Muscle of leg (tissue), 16 donors: ENCODE measurements at places on chromosomes 2 and 18.

GRCh38 chr2:220277445-220277975 lies 650.1 kb downstream of the SLC4A3 start:
- peak; percentile 96 for DNase-seq

GRCh38 chr2:167380555-167380954 lies 492.3 kb downstream of the XIRP2 start:
- no peak for DNase-seq

- peak; percentile 87 for DNase-seq
Observed at GRCh38 chr18:23225503-23225902, 90.2 kb downstream of the CABLES1 start.

GRCh38 chr2:177164131-177164530 lies 48.5 kb upstream of the HNRNPA3 start:
- no peak for DNase-seq

GRCh38 chr2:80530442-80531064 lies 226.0 kb upstream of the LRRTM1 start:
- DNase-seq, result no peak

DNA sequence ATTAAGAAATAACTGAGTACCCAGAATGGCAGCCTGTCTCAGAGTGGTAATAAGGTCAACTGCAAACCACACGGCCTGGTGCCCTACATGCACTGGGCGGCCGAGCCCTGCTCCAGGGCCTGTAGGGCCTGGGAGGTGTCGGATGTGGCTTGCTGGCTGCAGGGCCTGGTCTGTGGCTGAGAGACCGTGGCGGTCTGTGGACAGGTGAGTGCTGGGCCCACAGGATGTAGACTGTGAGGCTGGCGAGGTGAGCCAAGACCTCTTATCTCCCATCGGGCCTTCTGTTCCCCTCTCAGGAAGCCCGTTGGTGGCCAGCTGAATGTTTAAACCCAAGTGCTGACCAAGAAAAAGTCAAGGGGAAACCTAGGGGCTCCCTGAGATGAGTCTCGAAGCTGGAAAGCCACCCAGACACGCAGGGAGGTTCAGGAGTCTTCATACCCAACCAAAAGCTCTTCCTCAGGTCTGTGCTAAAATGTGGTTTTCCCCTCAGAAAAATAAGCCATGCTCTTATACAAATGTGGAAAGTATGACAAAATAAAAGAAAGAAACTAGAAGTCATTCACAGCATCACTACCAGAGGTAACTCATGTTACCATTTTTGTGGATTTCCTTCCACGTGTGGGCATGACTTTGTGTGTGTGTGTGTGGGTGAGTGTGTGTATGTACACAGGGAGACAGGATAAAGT lies 47.7 kb upstream of the CTDP1 start:
- no peak for DNase-seq

- DNase-seq, result no peak
Observed at GRCh38 chr18:67893916-67894315, 377.4 kb upstream of the DSEL start.

GRCh38 chr2:168686452-168687191 lies 115.8 kb upstream of the NOSTRIN start:
- no peak for DNase-seq

- no peak for DNase-seq
Observed at GRCh38 chr18:13680612-13681011, 45.7 kb downstream of the FAM210A start.

GRCh38 chr2:145060876-145061275 lies 541.0 kb upstream of the ZEB2 start:
- no peak for DNase-seq

GRCh38 chr2:205808486-205809121 lies 126.3 kb downstream of the NRP2 start:
- DNase-seq, result peak; percentile 49

DNA sequence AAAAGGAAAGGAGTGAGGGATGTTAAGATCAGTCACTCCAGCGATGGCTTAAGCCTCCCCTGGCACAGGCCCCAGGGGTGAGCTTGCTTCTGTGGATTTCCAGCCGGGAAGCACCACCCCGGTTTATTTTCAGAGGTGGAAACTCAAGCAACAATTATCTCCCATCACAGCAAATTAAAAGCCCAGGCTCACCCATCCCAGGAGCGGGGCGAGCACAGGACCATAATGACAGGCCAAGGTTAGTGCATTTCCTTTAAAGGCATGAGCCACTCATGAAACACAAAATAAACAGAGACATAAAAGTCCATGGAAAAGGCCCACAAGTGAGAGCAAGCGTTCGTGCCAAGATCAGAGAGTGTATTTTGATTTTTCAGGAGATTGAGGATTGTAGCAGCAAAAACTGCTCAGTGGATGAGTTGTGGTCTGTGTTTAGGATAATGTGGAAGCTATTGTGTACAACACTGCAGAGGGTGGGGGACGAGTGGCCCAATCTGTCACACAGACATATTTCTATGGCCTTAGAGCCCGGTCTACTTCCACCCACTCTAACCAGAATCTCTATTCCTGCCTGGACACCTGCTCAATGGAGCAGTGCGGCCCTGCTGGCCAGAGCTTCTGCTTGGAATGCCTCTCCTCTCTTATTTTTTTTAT lies 111.4 kb upstream of the CDC42EP3 start:
- DNase-seq, result no peak

- peak; percentile 11 for DNase-seq
Observed at GRCh38 chr2:9703701-9704221, 73.0 kb upstream of the YWHAQ start.

GRCh38 chr2:99988599-99988998 lies 153.8 kb downstream of the AFF3 start:
- peak; percentile 76 for DNase-seq

DNA sequence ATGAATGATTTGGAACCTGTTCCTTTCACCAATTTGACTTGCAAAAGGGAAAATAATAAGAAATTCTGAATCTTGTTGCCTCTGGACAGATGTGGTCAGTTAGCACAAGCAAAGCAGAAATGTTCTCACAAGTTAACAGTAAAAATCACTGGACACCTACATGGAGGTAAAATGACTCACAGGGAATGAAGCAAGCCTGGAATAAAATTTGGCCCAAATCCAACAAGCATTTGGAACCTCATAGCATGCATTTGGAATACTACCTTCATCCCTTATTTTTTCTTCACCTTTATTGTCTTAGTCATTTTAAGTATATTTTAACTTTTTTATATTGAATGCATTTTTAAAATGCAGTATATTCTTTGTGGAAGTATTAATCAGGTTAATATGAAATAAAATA lies 602.9 kb downstream of the ARHGAP15 start:
- no peak for DNase-seq

DNA sequence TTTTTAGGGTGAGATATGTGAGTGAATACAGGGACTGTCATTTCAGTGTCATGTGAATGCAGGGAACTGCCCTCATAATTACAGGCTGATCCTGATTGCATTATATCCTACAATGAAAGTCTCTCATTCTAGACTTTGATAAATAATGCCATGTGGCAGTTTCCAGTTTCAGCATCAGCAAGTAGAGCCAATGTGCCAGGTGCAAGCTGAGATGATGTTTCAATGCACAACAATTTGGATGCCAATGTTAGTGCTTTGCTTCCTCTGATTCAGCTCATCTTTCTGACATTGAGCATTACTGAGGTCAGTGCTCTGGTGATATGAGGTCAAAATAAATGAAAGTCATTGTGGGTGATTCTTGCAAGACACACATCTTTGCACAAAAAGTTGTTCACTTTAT lies 63.7 kb upstream of the TFPI start:
- peak; percentile 41 for DNase-seq

DNA sequence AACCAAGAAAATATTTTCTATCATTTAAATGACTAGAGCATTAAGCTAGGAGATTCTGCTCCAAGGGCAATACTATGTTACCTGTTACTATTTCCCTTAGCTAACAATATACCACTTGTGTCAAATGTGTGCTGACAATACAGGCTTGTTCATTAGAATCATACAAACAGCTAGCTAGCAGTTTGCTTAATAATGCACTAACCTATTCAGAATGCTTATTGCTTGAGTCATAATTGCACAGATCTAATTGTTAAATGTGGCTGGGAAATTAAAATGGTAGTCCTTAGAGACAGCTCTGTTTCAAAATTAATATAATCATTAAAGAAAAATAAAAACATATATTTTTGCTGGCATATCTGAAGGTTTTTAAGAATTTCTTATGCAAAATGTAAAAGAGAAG lies 344.2 kb downstream of the ERBB4 start:
- no peak for DNase-seq

DNA sequence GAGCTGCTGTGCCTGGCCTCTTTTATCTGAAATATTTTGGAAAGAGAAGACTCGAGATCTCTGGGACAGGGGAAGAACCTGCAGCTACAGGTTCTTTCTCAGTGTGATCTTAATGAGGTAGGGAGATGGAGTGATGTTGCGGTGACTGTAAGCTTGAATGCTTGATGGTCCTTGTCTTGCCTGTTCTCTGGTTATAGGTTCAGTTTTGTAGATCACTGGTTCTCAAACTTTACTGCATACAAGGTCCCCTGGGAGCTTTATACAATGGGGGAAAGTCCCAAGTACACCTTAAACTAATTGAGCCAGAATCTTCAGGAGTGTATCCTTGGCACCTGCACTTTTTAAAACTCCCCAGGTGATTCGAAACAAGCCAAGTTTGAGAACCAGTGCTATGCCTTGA lies 136.7 kb upstream of the CXCR4 start:
- DNase-seq, result no peak

DNA sequence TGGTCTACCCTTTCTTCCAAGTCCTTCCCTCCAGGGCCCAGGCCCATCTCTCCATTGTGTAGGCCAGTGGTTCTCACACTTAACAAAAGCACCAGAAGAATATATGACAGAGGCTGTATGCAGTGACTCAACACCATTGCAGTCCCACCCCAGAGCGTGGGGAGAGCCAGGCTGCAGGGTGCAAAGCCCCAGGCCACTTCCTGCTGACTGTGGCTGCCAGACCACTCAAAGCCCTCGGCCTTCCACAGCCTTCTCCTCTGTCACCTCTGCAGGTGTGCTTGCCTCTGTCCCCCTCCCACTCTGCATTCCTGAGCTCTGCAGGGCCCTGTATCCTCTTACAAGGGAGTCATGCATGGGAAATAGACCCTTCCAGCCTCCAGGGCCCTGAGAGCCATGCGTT lies 40.4 kb upstream of the ARHGEF4 start:
- no peak for DNase-seq

DNA sequence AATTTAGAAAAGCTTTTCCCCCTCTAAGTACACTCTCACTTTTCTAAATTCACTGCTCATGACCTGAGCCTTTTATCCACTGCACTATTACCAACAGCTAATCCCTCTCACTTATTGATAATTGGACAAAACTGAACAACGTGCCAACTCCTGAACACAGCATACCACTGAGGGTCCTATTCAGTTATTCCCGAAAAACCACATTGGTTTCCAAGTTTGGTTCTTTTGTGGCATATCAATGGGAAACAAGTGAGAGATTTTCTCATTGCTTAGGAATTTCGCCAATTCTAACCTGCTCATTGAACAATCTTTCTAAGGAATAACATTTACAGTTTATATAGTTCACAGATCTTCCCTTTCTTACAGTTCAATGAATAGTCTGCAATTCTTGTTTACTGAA lies 977.4 kb downstream of the TMEM182 start:
- no peak for DNase-seq

GRCh38 chr2:174247474-174248186 lies 702 bp downstream of the OLA1 start:
- peak; percentile 66 for DNase-seq

- no peak for DNase-seq
Observed at GRCh38 chr2:112850588-112850987, 14.0 kb upstream of the IL1B start.

DNA sequence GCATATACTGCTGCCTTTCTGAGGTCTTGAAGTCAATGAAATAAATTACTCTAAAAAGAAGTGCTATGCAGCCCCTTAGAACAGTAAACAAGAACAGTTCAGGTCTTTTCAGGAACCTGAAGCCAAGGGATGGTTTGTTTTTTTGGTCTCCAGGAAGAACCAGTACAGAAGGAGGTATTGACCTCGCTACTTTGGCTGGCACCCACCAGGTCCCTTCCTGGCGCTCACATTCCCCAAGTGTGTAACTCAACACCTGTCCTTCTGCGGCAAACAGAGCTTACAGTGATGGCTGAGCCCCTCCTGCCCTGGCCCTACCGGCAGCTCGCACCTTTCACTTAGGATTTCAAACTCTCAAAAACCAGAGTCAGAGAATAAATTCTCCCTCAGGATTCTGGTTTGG lies 51.9 kb downstream of the SETBP1 start:
- no peak for DNase-seq

- peak; percentile 88 for DNase-seq
Observed at GRCh38 chr2:206968134-206969086, 29.1 kb downstream of the CPO start.

GRCh38 chr2:104375206-104375605 lies 478.7 kb upstream of the POU3F3 start:
- no peak for DNase-seq

DNA sequence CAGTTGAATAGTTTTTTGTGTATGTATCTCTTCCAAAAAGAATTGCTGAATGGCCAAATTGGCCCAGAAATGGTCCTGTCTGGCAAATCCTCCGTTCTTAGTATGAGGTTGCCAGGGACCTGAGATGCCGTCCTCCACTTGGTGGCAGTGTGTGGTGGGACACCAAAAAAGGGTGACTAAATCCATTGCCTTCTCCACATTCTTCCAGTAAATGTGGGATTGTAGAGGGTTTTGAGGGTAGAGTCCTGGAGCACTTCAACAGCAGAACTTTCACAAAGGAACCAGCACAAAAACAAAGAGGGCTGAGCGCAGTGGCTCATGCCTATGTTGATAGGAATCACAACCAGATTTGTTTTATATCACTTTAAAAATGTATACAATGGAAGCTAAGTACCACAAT lies 199.9 kb downstream of the BCL2 start:
- peak; percentile 46 for DNase-seq

- DNase-seq, result no peak
Observed at GRCh38 chr2:218284106-218284811, 8.0 kb downstream of the TMBIM1 start.

DNA sequence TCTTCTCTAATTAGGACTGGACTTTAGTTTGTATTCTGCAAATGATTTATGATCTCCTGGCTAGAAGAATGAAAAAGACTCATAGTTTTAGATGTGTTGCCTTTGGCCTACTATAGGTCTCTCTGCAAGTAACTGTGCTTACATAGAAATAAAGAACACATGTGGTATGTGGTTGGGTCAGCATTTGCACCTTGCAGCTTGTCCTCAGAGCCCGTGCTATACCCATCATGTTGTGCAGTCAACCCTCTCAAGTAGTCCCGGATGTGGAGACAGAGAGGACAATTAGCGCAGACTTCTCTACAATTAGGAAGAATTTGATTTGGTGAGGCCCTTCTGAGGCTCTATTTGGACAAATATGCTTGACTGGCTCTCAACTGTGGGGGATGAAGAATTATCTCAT lies 203.7 kb upstream of the ITGA4 start:
- no peak for DNase-seq

DNA sequence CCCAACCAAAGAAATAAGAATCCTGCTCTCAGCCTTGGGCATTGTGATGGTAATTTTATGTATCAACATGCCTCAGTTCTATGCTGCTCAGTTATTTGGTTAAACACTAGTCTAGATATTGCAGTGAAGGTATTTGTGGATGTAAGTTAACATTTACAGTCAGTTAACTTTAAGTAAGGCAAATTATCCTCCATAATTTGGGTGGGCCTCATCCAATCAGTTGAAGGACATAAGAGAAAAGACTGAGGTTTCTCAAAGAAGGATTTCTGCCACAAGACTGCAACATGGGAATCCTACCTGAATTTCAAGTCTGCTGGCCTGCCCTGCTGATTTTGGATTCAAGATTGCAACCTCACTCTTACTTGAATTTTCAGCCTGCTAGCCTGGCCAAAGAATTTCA lies 975.5 kb upstream of the ACVR2A start:
- DNase-seq, result no peak
